Upper lobe of left lung (tissue), 6 donors: ENCODE measurements at places on chromosomes 3 and 15.

DNA sequence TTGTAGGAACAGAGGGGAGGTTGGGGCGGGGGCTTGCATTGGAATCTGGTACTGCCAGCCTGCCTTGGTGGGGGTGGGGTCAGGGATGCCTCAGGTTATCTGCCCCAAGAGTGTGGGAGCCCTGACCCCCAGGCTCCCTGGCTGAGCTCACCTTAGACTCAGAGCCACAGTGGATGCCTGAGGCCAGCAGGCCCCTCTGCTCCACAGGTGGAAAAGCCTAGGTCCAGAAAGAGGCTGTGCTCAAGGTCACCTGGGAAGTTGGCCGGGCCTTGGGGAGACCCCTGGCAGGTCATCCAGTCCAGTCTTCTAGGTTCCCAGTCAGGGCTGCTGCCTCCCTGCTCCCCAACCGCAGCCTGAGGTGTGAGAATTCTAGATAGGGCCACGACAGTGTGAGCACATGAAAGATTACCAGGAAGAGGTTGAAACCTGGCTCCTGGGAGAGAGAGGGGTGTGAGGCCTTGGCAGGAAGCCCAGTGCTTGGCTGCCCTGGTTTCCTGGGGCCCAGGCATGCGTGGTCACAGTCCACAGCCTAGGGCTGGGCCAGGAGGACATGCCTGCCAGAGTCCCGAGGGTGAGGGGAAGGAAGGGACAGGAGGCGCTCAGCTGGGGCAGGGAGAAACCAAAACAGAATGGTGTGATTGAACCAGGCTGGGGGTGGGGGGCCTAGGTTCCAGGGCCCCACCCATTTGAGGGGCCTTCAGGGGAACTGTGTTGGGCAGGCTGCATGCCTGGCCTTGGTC, 4.9 kb downstream of the HDAC11 start:
- DNase-seq: peak; percentile 65

DNA sequence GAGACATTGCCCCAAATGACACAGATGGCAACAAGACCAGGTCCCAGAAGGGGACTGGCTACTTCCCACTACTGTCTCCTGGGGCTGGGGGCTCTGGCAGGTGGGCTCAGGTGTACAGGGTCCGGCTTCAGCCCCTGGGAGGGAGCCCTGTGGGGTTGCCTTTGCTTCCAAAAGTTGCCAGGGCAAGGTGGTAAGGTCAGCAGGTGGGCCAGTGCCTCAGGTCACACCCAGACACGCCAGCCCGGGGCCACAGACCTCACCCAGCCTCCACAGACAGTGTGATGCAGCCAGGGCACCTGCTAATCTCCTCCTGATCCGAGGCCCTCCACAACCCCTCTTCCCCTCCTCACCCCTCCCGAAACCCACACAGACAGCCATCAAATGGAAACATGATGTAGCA, 7.5 kb downstream of the OXTR start:
- DNase-seq: no peak

DNA sequence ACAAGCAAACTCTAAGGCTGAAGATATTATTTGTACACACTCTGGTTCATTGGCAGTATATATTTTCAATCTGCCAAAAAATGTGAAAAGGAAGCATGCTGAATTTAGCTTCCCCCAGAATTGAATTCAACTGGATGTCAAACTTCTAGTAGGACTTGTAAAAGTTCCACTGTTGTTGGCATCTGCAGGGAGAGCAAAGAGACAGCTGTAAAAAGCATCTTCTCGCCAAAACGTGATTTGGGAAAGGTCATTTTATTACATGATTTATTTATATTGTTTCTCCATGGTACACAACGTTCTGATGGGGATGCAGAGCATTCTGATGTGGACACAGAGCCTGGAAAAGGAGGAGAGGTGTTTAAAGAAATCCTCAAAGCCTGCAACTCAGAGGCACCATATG, 196.7 kb upstream of the ADAMTS9 start:
- no peak for DNase-seq

DNA sequence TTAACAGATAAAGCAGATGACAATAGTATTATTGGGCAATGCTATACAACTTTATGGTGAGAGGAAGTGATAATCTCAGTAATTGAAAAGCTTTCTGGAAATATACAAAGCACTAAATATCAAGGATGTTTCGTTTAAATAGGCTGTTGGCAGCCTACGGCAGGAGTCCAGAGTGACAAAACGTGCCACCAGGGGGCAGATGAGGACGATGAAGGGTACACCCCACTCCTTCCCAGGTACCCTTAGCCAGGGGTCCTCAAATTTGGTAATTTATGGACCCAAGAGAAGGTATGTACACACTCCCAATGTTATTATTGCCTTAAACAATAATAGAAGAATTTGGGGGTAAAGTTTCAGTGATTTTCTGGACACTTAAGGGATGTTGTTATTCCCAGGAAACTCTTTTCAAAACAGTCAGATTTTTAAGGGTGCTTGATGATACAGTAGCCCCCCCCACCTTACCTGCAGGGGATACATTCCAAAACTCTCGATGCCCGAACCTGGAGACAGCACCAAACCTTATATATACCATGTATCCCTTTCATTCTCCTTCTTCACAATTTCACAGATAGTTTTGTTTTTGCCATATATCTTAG, 1.4 kb upstream of the MAGEL2 start:
- no peak for DNase-seq

GRCh38 chr15:40982855-40983254, 29.6 kb downstream of the CHAC1 start:
- DNase-seq: peak; percentile 78

DNA sequence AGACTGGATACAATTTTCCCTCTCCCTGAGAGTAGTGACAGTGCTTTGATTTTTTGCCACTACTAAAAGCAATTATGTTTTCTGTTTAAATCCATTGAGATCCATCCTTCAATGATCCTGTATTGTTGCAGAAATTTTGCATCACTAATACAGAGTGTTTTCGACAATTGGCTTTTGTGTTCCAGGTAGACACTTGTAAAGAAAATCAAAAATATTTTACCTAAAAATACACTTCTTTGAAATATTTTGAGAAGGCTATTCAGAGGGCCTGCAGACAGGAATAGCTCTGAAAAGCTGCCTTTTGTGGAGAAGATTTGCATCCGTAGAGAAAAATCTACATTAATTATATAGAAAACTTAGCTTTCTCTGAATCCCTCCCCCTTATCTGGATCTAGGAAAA, 66.8 kb upstream of the STRIT1 start:
- DNase-seq: no peak

GRCh38 chr3:121075191-121075590, 167.2 kb downstream of the STXBP5L start:
- no peak for DNase-seq

DNA sequence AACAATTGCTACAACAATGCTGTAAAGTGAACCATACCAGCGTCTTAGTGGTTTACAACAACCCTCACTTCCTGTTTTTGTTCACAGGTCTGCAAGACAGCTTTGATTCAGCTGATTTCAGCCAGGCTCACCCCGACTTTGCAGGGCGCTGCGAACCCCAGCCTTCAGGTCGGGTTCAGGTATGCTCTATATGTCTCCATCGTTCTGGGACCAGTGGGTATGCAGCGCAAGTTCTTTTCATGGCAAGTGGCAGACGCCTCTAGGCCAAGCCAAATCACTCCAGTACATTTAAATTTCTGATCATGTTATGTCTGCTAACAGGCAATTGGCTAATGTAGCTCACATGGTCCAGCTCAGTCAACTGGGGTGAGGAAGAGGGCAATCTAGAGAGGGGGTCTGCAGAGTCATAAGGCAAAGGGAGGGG, 52.4 kb upstream of the RGMA start:
- peak; percentile 23 for DNase-seq

DNA sequence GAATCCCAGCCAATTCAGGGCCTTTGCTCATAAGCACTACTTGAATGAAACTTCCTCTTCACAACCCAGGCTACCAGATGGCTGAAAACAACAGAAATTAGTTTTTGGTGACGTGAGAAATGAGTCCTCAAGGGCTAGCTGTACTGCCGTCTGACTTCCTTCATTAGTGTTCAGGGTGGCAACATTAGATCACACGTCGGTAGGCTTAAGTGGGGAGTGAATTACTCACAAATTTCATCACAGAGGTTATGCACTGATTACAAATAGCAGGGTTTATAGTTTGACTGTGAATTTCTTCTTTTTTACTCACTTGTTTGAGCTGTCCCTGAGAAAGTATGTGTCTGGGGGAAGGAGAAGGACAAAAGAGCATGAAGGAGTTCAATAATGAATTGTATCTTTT, 397.2 kb downstream of the GAP43 start:
- no peak for DNase-seq

- no peak for DNase-seq
Observed at GRCh38 chr15:48537271-48538113, 108.0 kb downstream of the FBN1 start.

- DNase-seq: no peak
Observed at GRCh38 chr15:31379577-31379976, 52.9 kb downstream of the KLF13 start.
